ENCODE measurements at places on chromosomes 11 and 22. TPM values are rescaled to one million over a fixed set of nuclear protein-coding genes. Genes with fewer than 3 reads are reported as not detected.

The SLC22A8 gene
- total RNA-seq: not detected

- H3K4me3 ChIP-seq: no peak overlapping the region
- peaks cover 3% of the 10 kb centered on the region for H3K4me1 ChIP-seq
Measured at GRCh38 chr11:47111318-47111804, 65.3 kb downstream of the ARFGAP2 start.

- no peak overlapping the region for H3K4me3 ChIP-seq
- peaks cover 4% of the 10 kb centered on the region for H3K4me1 ChIP-seq
- no peak overlapping the region for H3K27ac ChIP-seq
- no peak for DNase-seq
- H3K36me3 ChIP-seq: peaks cover 4% of the 10 kb centered on the region
Measured at GRCh38 chr11:111974446-111974845, 37.3 kb downstream of the DIXDC1 start.

DNA sequence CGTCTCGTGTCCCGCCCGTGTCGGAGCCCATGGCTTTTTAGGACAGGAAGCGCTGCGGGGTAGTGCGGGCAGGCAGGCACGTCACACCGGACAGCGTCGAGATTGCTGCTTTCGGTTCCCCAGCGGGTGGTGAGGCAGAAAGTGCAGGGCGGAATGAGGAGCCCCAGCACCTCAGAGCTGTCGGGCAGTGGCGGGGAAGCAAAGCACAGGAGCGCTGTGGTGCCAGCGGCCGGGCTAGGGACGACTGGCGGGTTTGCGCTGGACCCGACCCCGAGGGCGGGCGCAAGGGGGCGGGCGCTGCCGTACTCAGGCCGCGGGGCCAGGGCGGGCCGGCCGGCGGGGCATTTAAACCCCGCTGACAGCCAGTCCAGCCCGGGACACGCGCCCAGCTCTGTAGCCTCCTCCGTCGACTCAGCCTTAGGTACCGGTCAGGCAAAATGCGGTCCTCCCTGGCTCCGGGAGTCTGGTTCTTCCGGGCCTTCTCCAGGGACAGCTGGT is at the start of gene SLC37A2:
SLC37A2 (plus strand) TSS at position 375 of the 498 bp plus-strand sequence; CDS start at position 438, 63 bp downstream.
- H3K4me1 ChIP-seq: peaks cover 12% of the 10 kb centered on the region
- peaks cover 57% of the 10 kb centered on the region for H3K27me3 ChIP-seq
- peak; percentile 60 for DNase-seq
- H3K4me3 ChIP-seq: peak within 1 kb of the TSS; percentile 76
- no peak within 1 kb of the TSS for H3K27ac ChIP-seq

The OR5A1 gene
- not detected for total RNA-seq

The MARK2 gene
- 27.7 TPM for total RNA-seq

GRCh38 chr22:24370401-24370800 is 57.0 kb upstream of the ADORA2A start:
- no peaks in the 10 kb centered on the region for H3K27me3 ChIP-seq
- H3K4me3 ChIP-seq: no peak overlapping the region
- peaks cover 68% of the 10 kb centered on the region for H3K36me3 ChIP-seq
- H3K27ac ChIP-seq: no peak overlapping the region
- H3K4me1 ChIP-seq: no peaks in the 10 kb centered on the region

The TMEM151A gene
- not detected for total RNA-seq

DNA sequence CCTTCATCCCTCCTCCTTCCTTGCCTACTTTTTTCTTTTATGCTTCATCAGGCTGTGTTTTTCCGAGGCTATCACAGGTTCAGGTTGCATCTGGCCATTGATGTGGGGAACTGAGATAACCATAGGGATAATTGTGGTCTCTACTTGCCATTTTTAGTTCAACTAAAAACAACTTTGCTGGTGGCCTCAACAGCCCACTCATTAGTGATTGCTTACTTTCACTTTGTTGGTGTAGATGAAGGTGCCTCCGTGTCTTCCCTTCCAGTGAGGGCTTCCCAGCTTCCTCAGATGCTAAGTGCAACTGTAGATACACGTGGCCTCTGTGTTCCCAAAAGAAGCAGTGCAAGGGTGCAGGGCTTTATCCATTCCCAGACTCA is 35.0 kb downstream of the KCNJ1 start:
- H3K27ac ChIP-seq: no peak overlapping the region
- H3K4me3 ChIP-seq: no peak overlapping the region
- H3K4me1 ChIP-seq: peaks cover 19% of the 10 kb centered on the region
- DNase-seq: no peak

GRCh38 chr11:33723238-33723881 is 12.9 kb downstream of the CD59 start:
- no peak overlapping the region for H3K4me3 ChIP-seq
- H3K27ac ChIP-seq: no peak overlapping the region
- H3K4me1 ChIP-seq: peaks cover 24% of the 10 kb centered on the region
- peaks cover 4% of the 10 kb centered on the region for H3K27me3 ChIP-seq

- H3K27me3 ChIP-seq: peaks cover 4% of the 10 kb centered on the region
- no peak for DNase-seq
- H3K36me3 ChIP-seq: no peaks in the 10 kb centered on the region
- H3K4me1 ChIP-seq: peaks cover 18% of the 10 kb centered on the region
- no peak overlapping the region for H3K27ac ChIP-seq
Measured at GRCh38 chr22:30121960-30122359, 41.7 kb downstream of the HORMAD2 start.

The UCP3 gene
- total RNA-seq: 0.89 TPM

DNA sequence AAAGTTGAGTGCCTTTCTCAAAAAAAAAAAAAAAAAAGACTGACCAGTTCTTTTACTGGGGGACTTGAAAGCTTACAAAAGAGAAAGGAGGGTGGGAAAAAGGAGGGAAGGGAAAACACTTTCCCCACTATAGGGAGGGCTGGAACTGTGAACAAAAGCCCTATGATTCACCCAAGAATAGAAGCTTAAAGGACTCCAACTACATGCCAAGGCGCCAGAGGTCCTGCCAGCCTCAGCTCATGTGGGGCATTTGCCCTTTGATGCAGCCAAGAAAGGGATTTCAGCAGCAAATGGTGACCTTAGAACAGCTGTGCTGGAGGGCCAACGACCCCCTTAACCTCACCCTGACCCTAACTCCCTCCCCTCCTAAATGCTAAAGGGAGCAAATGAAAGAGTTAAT is 160.0 kb downstream of the NTM start:
- no peak overlapping the region for H3K4me3 ChIP-seq
- no peaks in the 10 kb centered on the region for H3K36me3 ChIP-seq
- H3K27me3 ChIP-seq: peaks cover 3% of the 10 kb centered on the region
- no peaks in the 10 kb centered on the region for H3K4me1 ChIP-seq
- no peak overlapping the region for H3K27ac ChIP-seq
- no peak for DNase-seq

DNA sequence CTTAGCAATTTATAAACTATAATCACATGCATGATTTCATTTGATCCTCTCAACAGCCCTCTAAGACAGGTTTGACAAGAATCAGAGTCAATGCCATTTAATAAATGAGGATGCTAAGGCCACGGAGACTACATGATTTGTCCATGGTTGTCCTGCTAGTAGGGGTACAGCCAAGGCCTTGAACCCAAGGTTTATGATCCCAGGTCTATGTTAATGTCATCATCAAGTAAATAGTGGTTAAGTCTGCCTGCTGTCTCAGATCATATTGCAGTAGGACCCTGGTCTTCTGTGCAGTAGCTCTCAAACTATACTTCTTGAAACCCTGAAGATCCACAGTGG is 17.7 kb upstream of the SYTL2 start:
- DNase-seq: no peak
- no peaks in the 10 kb centered on the region for H3K27me3 ChIP-seq
- no peak overlapping the region for H3K4me3 ChIP-seq
- peaks cover 43% of the 10 kb centered on the region for H3K4me1 ChIP-seq
- H3K36me3 ChIP-seq: no peaks in the 10 kb centered on the region

DNA sequence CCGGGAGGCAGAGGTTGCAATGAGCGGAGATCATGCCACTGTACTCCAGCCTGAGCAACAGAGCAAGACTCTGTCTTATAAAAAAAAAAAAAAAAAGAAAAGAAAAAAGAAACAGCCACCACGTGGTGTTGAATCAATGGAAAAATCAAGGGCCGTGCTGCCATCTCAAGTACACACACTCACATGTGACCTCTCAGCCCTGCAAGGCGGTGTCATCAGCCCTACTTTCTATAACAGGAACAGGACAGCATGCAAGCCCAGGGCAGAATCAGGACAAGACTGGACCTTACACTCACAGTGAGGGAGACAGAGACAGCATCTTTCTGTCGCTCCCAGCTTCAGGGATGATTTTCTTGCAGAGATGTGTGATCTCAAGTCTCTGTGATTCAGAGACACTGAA is 179.6 kb downstream of the MPPED1 start:
- H3K4me3 ChIP-seq: no peak overlapping the region
- H3K27me3 ChIP-seq: peaks cover 27% of the 10 kb centered on the region
- no peak overlapping the region for H3K27ac ChIP-seq
- DNase-seq: no peak
- no peaks in the 10 kb centered on the region for H3K4me1 ChIP-seq

DNA sequence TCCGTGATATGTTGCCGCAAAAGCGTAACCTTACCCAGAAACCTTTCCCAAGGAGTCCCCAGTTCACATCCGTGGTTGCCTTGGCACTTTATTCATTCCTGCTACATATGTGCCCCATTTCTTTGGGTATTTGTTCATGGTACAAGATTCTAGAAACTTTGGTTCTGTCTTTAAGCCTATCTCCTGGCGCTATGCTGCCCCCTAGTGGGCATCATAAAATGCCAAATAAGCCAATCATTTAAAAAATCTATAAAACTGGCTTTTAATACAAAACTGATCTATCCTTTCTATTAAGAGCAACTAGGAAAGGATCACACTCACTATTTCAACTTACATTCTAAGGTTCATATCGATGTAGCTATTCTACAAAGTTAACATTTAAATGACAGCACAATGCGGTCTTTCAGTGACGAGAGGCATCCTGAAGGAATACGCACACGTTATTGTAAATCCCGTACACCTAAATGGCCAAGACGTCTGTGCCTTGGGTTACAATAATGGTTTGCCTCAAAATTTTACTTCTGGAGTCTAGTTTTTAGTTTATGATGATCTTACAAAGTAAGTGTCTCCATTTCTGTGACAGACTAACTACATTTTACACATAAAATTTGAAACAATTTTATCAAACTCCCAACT is 16.2 kb downstream of the PIWIL3 start:
- H3K27me3 ChIP-seq: peaks cover under 1% of the 10 kb centered on the region
- no peaks in the 10 kb centered on the region for H3K4me1 ChIP-seq
- no peak overlapping the region for H3K27ac ChIP-seq
- no peaks in the 10 kb centered on the region for H3K36me3 ChIP-seq
- H3K4me3 ChIP-seq: no peak overlapping the region

The SIK3 gene
- total RNA-seq: 24.0 TPM

DNA sequence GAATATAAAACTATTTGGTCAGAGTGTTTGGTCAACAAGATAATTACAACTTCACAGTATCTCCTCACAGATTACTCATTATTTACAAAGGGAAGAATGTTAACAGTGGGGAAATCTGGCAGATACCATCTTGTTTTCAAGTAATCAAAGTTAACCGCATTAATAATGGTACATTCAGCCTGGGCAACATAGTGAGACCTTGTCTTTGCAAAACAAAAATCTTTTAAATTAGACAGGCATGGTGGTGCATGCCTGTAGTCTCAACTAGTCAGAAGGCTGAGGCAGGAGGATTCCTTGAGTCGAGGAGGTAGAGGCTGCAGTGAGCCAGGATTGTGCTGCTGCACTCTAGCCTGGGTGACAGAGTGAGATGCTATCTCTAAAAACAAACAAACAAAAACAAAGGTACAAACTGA is 78.5 kb downstream of the ACER3 start:
- peaks cover 26% of the 10 kb centered on the region for H3K36me3 ChIP-seq
- H3K4me1 ChIP-seq: no peaks in the 10 kb centered on the region
- H3K27ac ChIP-seq: no peak overlapping the region
- DNase-seq: no peak
- no peak overlapping the region for H3K4me3 ChIP-seq
- no peaks in the 10 kb centered on the region for H3K27me3 ChIP-seq

GRCh38 chr11:18540207-18541009 is 13.7 kb upstream of the TSG101 start:
- H3K27me3 ChIP-seq: no peaks in the 10 kb centered on the region
- no peak for DNase-seq
- H3K27ac ChIP-seq: no peak overlapping the region
- peaks cover 3% of the 10 kb centered on the region for H3K4me1 ChIP-seq

The LARGE2 gene
- 1.5 TPM for total RNA-seq

- peak overlapping the region; percentile 71 for H3K4me3 ChIP-seq
- peaks cover 39% of the 10 kb centered on the region for H3K4me1 ChIP-seq
- H3K36me3 ChIP-seq: peaks cover 18% of the 10 kb centered on the region
- H3K27me3 ChIP-seq: no peaks in the 10 kb centered on the region
- no peak for DNase-seq
Measured at GRCh38 chr11:65524014-65524740, 706 bp upstream of the SCYL1 start.

DNA sequence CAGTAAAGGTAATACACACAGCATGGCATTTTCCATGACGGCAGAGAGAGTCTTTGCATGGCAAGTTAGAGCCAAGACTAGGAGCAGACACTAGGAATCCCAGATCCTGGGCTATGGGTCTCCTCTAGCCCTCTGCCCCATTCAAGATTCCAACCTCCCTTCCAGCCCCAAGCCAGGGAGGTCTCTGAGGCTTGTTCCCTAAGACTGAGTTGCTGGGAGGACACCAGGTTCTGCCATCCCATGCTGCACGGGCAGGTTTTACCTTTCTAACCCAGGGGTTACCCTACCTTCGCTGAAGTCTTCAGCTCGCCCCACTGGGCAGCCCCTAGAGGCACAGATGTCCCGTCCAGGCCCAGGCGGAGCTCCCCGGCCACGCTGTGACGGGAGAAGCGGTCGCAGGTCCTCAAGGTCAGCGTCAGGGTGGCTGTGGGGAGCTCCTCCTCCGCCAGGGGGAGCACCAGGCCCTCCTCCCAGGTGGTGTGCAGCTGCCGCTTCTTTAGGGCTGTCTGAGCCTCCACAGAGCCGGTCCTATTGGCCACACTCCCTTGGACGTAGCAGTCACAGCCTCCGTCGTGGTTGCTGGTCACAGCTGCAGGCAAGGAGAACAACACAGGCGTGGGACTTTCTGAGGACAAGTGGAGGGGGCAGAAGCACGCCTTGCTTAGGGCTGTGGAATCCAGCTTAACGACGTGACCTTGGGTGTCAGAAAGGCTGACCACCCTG is 33.8 kb downstream of the SYT13 start:
- peak; percentile 21 for DNase-seq
- peaks cover 14% of the 10 kb centered on the region for H3K27me3 ChIP-seq
- no peaks in the 10 kb centered on the region for H3K36me3 ChIP-seq
- H3K4me3 ChIP-seq: no peak overlapping the region
- no peak overlapping the region for H3K27ac ChIP-seq

The PHOX2A gene
- total RNA-seq: not detected

- peaks cover 3% of the 10 kb centered on the region for H3K36me3 ChIP-seq
- peak; percentile 75 for DNase-seq
- peaks cover 54% of the 10 kb centered on the region for H3K4me1 ChIP-seq
- peak overlapping the region; percentile 38 for H3K4me3 ChIP-seq
- H3K27ac ChIP-seq: peak overlapping the region; percentile 52
Measured at GRCh38 chr11:134033696-134034491, 35.0 kb upstream of the JAM3 start.

DNA sequence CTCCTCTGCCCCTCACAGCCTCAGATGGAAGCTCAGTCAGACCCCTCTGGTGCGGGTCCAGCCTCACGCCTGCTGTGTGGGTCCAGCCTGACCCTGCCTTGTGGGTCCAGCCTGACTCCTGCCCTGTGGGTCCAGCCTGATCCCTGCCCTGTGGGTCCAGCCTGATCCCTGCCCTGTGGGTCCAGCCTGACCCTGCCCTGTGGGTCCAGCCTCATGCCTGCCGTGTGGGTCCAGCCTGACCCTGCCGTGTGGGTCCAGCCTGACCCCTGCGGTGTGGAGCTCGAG is 445.3 kb downstream of the BRD1 start:
- no peaks in the 10 kb centered on the region for H3K36me3 ChIP-seq
- H3K27ac ChIP-seq: no peak overlapping the region
- DNase-seq: no peak
- H3K4me1 ChIP-seq: no peaks in the 10 kb centered on the region

GRCh38 chr11:1852877-1853276 is at the start of gene LSP1:
LSP1 (plus strand) TSS chr11:1853084; CDS start chr11:1853145, 61 bp downstream.
- peaks cover 6% of the 10 kb centered on the region for H3K36me3 ChIP-seq
- H3K4me3 ChIP-seq: peak within 1 kb of the TSS; percentile 99
- H3K27ac ChIP-seq: peak within 1 kb of the TSS; percentile 99
- no peaks in the 10 kb centered on the region for H3K27me3 ChIP-seq

The PRPF19 gene
- total RNA-seq: 213 TPM

All from activated naive CD8-positive, alpha-beta T cell treated with anti-CD3 and anti-CD28 coated beads for 36 hours (primary cell).